ENCODE measurements at places on chromosomes 12 and 14.

GRCh38 chr12:32896432-32897280 is at the start of gene PKP2:
Gene PKP2 (minus strand): TSS chr12:32896777. CDS start chr12:32896731, 46 bp downstream.
- DNase-seq: peak; percentile 34

DNA sequence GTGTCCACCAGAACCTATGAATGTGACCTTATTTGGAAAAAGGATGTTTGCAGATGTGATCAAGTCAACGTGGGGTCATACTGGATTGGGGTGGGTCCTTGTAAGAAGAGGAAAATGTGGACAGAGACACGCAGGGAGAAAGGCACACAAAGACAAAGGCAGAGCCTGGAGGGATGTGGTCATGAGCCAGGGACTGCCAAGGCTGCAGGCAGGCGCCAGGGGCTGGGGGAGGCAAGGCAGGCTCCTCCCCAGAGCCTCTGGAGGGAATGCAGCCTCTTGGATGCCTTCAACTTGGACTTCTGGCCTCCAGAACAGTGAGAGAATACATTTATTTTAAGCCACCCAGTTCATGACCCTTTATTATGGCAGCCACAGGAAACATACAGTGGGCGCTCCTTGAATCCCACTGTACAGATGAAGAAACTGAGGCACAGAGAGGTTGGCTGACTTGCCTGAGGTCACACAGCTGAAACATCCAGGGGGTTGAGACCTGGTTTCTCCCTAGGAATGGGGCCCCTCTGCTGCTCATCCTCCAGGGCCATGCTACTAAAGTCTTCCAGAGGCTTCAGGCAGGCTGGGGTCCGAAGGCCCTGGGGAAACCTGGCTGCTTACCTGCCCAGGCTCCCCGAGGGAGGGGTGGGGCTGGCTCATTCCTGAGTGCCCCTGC is 99.7 kb downstream of the RFLNA start:
- DNase-seq: no peak

DNA sequence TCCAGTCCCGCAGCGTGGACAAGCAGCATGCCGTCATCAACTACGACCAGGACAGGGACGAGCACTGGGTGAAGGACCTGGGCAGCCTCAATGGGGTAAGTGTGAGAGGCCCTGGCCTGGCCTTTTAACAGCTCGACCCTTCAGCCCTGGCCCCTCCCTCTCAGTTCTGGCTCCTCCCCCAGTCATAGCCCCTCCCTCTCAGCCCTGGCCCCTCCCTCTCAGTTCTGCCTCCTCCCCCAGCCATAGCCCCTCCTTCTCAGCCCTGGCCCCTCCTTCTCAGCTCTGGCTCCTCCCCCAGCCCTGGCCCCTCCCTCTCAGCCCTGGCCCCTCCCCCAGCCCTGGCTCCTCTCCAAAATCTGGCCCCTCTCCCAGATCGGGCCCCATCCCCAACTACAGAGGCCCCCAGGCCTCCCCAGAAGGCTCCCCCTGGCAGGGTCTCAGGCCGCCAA is 11.2 kb downstream of the CEP170B start:
- peak; percentile 52 for DNase-seq

DNA sequence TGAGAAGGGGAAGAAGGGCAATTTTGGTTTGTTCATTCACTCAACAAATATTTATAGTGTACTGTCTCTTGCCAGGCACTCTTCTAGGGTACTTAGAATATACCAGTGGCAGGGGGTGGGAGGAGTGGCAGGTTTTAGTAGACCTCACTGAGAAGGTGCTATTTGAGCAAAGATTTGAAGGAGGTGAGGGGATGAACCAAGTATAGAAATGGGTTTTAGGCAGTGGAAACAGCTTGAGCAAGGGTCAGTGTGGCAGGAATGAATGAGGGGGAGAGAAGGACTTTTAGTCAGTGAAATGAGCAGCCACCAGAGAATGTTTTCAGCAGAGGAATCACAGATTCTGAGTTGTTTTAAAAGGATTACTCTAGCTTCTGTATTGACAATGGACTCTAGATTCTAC is 2.3 kb downstream of the PRIM1 start:
- no peak for DNase-seq

- no peak for DNase-seq
Observed at GRCh38 chr12:29671742-29672141, 112.0 kb downstream of the TMTC1 start.

DNA sequence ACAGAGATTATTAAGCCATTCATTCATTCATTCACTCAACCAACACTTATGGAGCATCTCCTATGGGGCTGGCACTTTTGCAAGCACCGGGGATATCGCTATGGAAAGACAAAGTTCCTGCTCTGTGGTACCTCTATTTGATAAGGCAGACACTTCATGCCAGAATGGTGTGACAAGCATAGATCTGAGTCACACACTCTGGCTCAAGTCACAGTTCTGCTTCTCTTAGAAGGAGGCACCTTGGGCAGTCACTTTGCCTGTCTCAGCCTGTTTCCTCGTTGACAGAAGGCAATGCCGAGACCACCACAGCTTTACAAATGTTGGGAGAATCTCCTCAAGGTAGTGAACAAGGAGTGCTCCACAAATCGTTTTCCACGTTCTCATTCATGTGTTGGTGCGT is 205.2 kb downstream of the SLC41A2 start:
- DNase-seq: no peak

DNA sequence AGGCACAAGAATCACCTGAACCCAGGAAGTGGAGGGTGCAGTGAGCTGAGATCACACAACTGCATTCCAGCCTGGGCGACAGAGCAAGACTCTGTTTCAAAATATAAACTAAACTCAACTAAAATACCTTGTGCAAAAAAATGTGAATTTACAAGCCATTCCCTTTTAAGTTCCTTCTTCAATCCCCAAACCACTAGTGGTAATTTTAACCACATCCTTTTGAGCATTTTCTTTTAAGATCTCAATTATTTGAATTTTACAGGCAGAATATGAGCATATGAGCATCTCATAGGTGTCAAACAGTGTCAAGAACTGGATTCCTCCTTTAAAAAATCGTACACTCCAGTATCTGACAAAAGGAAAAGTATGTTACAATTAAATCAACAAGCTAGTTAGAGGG is 57.0 kb upstream of the NPFF start:
- no peak for DNase-seq

- DNase-seq: no peak
Observed at GRCh38 chr12:41891226-41891625, 253.4 kb downstream of the GXYLT1 start.

DNA sequence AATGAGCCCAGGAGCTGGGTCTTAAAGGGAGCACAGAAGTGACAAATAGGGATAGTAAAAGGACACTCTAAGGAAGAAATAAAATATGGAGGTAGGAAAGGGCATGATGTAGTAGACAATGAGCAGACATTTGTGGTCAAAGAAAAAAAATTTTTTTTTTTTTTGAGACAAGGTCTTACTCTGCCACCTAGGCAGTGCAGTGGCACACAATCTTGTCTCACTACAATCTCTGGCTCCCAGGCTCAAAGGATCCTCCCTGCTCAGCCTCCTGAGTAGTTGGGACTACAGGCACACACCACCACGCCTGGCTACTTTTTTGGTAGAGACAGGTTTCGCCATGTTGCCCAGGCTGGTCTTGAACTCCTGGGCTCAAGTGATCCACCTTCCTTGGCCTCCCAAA is 8.5 kb downstream of the FKBP3 start:
- no peak for DNase-seq

GRCh38 chr12:116319898-116320621 is 42.6 kb upstream of the MED13L start:
- DNase-seq: no peak

DNA sequence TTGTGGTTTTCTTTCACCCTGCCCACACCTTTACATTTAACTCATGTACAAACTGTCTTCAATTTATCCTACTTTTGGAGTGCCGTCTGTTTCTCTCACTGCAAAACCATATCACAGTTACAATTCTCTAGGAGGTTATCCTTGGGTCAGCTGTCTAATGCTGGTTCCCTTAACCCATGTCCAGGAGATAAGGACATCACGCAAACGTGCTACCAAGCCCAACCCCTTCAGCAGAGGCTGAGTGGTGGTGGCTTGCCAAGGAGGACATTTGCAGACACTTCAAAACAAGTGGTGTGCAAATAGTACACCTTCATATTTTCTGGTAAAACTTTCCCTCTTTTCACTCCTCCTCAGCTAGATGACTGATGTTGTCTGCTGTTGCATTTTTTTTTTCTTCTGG is 167.9 kb downstream of the PAX9 start:
- no peak for DNase-seq

DNA sequence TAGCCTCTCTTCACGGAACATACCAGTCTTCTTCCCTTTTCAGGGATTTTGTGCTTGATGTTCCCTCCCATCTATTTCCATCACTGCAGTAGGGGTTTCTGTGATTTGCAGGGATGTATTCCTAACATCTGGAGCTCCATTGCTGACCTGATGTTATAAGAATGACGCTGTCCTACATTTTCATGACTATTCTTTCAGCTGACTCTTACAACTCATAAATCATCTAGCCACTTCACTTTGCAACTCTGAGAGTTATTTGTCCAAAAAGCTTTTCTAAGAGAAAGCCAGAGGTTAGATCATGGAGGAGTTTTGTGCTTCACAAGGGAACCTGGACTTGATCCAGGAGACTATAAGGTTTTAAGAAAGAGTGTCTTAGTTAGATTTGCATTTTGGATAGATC is 116.6 kb upstream of the FAR2 start:
- DNase-seq: no peak

GRCh38 chr12:2691006-2691344 is 103.8 kb upstream of the FKBP4 start:
- DNase-seq: peak; percentile 52

DNA sequence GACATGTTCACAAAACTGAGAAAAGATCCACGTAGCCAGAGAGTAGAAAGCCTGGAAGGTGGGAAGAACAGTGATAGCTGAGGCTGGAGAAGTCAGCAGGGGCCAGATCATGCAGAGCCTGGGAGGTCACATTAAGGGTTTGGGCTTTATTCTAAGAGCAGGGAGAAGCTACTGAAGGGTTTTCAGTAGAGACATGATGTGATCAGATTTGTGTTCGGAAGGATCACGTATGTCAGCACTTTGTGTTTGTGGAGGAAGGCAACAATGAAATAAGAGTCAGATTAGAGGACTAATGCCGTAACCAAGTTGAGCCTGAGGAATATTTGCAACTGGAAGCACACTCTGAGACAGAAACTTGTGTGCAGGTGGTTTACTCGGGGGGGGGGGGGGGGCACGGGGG is 4.2 kb upstream of the PCK2 start:
- DNase-seq: no peak

GRCh38 chr14:105204206-105204930 is 23.3 kb upstream of the NUDT14 start:
- DNase-seq: no peak

DNA sequence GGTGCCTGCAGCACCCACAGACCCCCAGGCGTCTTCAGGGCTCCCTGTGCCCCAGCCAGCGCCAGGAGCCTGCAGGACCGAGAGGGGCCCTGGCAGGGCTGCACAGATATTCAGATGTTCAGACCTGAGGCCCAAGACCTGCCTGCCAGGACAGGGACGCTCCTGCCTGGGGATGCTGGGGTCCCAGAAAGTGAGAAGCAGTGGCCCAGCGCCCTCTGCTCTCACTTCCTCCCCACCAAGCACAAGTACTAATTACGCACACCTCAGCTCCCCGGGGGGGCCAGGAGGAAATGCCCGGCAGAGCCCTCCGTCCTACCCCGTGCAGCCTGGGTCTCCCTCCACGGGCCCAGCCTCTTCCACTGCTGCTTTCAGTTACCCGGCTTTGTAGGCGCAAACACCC is 28.8 kb upstream of the INF2 start:
- DNase-seq: no peak

GRCh38 chr12:114888928-114889584 is 205.1 kb upstream of the TBX3 start:
- no peak for DNase-seq

GRCh38 chr14:105039458-105040205 is 18.7 kb upstream of the CDCA4 start:
- no peak for DNase-seq

GRCh38 chr12:57173683-57174082 is 26.3 kb upstream of the LRP1-AS start:
- no peak for DNase-seq

DNA sequence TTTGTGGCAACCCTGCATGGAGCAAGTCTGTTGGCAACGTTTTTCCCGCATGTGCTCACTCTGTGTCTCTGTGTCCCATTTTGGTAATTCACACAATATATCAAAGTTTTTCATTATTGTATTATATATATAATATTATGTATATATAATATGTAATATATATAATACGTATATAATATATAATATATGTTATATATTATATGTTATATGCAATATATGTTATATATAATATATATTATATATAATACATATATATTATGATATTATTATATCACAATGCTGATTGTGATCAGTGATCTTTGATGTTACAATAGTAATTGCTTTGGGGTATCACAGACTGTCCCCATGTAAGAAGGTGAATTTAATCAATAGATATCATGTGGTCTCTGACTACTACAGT is 84.8 kb downstream of the BICD1 start:
- DNase-seq: no peak

GRCh38 chr14:103870891-103871595 is 23.7 kb upstream of the PPP1R13B start:
- no peak for DNase-seq

DNA sequence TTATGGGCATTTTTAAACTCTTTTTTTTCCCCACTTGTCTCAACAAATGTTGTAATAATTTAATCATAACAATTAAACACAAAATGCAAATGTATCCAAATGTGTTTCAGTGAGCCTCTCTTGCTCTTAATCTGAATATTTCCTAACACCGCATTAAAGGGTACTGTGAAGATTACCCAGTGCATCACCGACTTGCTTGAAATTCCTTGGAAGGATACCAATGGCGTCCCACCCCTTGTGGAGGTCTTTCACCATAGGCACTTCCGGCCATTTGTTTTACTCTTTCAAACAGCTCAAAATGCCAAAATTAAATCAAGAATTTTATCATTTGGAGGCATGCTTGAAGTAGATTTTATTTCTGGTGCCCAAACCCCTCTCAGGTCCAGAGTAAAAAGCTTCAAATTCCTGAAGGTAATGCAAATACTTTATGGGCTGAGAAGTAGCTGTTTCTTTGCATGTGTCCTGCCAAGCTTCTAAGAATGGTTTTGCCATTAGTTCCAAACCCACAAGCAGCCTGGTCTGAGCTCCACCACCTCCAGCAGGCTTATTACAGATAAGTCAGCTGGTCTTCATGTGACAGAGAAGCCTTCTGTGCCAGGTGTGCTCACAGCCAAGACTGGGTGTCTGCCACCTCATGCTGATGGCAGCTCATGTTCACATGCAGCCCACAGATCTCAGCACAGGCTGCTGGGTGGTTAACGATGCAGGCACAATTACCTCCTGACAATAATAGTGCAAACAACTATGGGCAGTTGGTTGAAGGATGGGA is 16.4 kb upstream of the NUDT4 start:
- DNase-seq: no peak

GRCh38 chr12:58415716-58416115 is 474.3 kb downstream of the ATP23 start:
- DNase-seq: no peak

DNA sequence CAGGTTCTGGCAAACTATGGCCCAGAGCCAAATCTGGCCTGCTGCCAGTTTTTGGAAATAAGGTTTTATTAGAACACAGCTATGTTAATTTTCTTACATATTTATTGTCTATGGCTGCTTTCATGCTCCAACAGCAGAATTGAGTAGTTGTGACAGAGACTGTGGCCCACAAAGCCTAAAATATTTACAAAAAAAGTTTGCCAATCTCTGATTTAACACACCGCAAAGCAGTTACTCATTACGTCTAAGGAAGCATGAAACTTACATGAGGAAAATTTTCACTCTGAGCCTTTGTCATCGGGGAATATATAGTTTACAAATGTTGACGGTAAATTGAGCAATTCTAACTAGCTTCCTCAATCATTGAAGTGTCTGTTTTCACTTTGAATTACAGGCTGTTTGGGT is 96.5 kb downstream of the UNC79 start:
- DNase-seq: no peak
